ENCODE measurements at places on chromosomes 1 and 21. TPM values are rescaled to one million over a fixed set of nuclear protein-coding genes. Genes with fewer than 3 reads are reported as not detected.

GRCh38 chr1:59322394-59322793 lies 25.5 kb downstream of the FGGY start:
- H3K4me1 ChIP-seq = no peaks in the 10 kb centered on the region
- H3K4me3 ChIP-seq = no peak overlapping the region
- no peak overlapping the region for H3K27ac ChIP-seq

DNA sequence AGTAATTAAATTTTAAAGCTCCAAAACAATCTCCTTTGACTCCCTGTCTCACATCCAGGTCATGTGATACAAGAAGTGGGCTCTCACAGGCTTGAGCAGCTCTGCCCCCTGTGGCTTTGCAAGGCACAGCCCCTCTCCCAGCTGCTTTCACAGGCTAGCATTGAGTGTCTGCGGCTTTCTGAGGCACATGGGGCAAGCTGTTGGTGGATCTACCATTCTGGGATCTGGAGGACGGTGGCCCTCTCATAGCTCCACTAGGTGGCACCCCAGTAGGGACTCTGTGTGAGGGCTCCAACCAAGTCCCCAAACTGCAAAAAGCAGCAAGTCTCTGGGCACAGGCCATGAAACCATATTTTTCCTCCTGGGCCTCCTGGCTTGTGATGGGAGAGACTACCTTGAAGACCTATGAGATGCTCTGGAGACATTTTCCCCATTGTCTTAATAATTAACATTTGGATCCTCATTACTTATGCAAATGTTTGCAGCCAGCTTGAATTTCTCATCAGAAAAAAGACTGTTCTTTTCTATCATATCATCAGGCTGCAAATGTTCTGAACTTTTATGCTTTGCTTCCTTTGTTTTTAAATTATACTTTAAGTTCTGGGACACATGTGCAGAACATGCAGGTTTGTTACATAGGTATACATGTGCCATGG lies 554.1 kb upstream of the OLFM3 start:
- H3K4me3 ChIP-seq = no peak overlapping the region
- H3K4me1 ChIP-seq = no peaks in the 10 kb centered on the region
- DNase-seq = no peak
- no peaks in the 10 kb centered on the region for H3K36me3 ChIP-seq
- no peaks in the 10 kb centered on the region for H3K27me3 ChIP-seq

DNA sequence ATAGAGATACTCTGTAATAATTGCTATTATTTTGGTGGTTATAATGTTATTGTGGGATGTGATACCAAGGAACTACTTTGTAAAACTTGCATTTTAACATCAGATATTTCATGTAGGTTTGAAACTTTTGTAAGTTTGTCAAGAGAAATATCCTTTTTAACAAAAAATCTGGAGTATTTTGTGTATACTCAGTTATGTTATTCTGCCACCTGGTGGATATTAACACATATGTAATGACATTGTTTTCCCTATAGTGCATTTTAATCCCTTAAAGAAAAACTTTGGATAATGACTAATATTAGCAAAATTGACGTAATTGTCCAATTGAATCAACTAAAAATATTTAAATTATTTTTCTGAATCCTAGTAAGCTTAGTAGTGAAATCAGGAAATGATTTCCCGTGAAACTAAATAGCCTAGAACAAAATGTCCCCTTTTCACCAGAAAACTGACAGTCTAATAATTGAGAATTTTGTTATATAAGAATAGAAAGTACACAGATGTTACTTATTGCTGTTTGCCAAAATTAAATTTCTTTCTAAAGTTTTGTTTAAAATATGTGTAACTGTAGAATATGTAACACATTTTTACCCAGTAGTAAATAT lies 39.6 kb downstream of the KCTD3 start:
- H3K27me3 ChIP-seq = no peaks in the 10 kb centered on the region
- H3K4me3 ChIP-seq = no peak overlapping the region
- peaks cover 31% of the 10 kb centered on the region for H3K36me3 ChIP-seq
- DNase-seq = no peak
- no peak overlapping the region for H3K27ac ChIP-seq

- H3K4me3 ChIP-seq = no peak overlapping the region
- no peaks in the 10 kb centered on the region for H3K27me3 ChIP-seq
- H3K27ac ChIP-seq = no peak overlapping the region
- no peaks in the 10 kb centered on the region for H3K4me1 ChIP-seq
- H3K36me3 ChIP-seq = no peaks in the 10 kb centered on the region
- DNase-seq = no peak
Measured at GRCh38 chr1:210129092-210129491, 103.5 kb upstream of the SERTAD4 start.

DNA sequence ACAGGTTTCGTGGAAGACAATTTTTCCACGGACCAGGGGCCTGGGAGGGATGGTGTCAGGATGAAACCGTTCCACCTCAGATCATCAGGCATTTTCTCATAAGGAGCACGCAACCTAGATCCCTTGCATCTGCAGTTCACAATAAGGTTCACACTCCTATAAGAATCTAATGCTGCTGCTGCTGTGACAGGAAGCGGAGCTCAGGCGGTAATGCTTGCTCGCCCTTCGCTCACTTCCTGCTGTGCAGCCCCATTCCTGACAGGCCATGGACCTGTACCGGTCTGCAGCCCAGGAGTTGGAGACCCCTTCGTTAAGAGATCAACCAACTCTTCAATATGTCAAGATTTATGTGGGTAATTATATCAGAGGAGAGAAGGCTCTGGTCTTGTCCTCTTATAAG lies 3.3 kb upstream of the DHX9 start:
- no peak overlapping the region for H3K4me3 ChIP-seq
- H3K27me3 ChIP-seq = no peaks in the 10 kb centered on the region
- H3K27ac ChIP-seq = no peak overlapping the region
- peaks cover 6% of the 10 kb centered on the region for H3K4me1 ChIP-seq
- DNase-seq = no peak

- no peak overlapping the region for H3K27ac ChIP-seq
- no peak for DNase-seq
- H3K36me3 ChIP-seq = no peaks in the 10 kb centered on the region
- H3K4me1 ChIP-seq = peaks cover 5% of the 10 kb centered on the region
Measured at GRCh38 chr1:237386362-237387143, 344.6 kb downstream of the RYR2 start.

- H3K4me1 ChIP-seq = peaks cover 7% of the 10 kb centered on the region
- no peaks in the 10 kb centered on the region for H3K27me3 ChIP-seq
- H3K36me3 ChIP-seq = no peaks in the 10 kb centered on the region
- no peak for DNase-seq
Measured at GRCh38 chr21:33938381-33938780, 22.8 kb upstream of the ATP5PO start.

DNA sequence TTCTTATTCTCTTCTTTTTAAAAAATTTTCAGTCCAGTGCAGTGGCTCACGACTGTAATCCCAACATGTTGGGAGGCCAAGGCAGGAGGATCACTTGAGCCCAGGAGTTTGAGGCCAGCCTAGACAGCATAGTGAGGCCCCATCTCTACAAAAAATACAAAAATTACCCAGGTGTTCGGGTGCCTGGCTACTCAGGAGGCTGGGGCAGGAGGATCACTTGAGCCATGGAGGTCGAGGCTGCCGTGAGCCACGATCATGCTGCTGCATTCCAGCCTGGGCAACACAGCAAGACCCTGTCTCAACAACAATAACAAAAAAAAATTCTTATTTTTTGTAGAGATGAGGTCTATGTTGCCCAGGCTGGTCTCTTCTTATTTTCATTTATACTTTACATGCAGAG lies 7.9 kb downstream of the PLA2G2D start:
- no peak overlapping the region for H3K4me3 ChIP-seq
- no peaks in the 10 kb centered on the region for H3K36me3 ChIP-seq
- H3K27me3 ChIP-seq = no peaks in the 10 kb centered on the region
- DNase-seq = no peak
- H3K27ac ChIP-seq = no peak overlapping the region
- H3K4me1 ChIP-seq = no peaks in the 10 kb centered on the region

DNA sequence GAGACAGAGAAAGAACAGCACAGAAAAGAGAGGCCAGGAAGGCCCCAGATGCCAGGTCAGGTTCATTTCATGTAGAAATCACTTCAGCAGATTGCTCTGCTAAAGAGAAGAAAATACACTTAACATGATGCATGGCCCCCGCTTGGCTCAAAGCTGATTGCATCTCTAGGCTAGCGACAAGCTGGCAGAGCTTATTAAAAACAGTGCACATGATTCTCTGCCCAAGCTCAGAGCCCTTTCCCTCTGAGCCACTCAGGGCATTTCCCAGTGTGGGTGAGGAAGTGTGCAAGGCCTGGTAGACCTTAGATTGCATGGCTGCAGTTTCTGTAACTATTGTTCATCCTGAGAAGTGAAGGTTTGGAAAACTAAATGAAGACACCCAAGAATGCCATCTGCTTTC lies 3.3 kb upstream of the CAPN9 start:
- H3K4me3 ChIP-seq = no peak overlapping the region
- no peak for DNase-seq
- no peaks in the 10 kb centered on the region for H3K4me1 ChIP-seq
- H3K27ac ChIP-seq = no peak overlapping the region
- no peaks in the 10 kb centered on the region for H3K36me3 ChIP-seq

GRCh38 chr1:20426371-20426770 lies 59.6 kb downstream of the CAMK2N1 start:
- no peak overlapping the region for H3K27ac ChIP-seq
- DNase-seq = no peak
- H3K4me1 ChIP-seq = no peaks in the 10 kb centered on the region

DNA sequence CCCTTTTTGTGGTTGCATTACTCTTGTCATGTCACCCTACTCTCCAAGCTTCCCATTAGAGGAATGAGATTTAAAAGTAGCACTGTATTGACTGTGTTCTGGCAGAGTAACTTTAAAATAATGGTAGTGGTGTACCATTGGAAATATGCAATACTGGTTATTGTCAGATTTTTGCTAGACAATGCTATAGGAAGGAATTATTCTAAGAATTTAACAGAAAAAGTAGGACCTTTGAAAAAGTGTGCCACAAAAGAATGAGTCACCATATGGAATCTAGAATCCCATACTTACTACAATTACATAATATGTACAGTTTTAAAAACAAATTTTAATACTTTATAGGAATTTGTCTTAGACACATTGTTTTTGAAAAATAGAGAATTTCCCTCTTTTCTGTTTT lies 13.8 kb downstream of the MIER1 start:
- DNase-seq = no peak
- H3K27ac ChIP-seq = no peak overlapping the region
- no peak overlapping the region for H3K4me3 ChIP-seq
- H3K36me3 ChIP-seq = peaks cover 8% of the 10 kb centered on the region
- H3K4me1 ChIP-seq = peaks cover 28% of the 10 kb centered on the region

- H3K4me1 ChIP-seq = no peaks in the 10 kb centered on the region
- DNase-seq = no peak
- no peaks in the 10 kb centered on the region for H3K27me3 ChIP-seq
- no peaks in the 10 kb centered on the region for H3K36me3 ChIP-seq
- H3K27ac ChIP-seq = no peak overlapping the region
Measured at GRCh38 chr1:247908766-247909165, 11.3 kb upstream of the OR2T8 start.

DNA sequence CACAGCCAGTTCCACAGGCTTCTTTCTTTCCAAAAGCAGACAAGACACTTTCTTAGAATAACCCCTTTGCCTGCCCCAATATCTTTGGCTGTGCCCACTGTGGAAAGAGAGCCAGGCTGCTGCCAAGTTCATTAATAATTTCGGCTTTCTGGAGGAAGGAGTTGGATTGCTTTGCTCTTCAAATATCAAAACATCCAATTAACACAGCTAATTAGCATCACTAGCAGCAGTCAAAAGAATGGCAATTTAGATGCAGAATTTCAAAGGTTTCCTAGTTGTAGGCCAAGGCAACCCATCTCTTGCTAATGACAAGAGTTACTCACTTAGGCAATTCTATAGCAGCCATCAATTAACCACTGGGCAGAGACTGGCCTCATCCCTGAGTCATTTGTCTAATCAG lies 91.0 kb upstream of the SPATA6 start:
- H3K36me3 ChIP-seq = no peaks in the 10 kb centered on the region
- no peak overlapping the region for H3K4me3 ChIP-seq
- H3K27me3 ChIP-seq = no peaks in the 10 kb centered on the region
- no peaks in the 10 kb centered on the region for H3K4me1 ChIP-seq
- H3K27ac ChIP-seq = no peak overlapping the region

DNA sequence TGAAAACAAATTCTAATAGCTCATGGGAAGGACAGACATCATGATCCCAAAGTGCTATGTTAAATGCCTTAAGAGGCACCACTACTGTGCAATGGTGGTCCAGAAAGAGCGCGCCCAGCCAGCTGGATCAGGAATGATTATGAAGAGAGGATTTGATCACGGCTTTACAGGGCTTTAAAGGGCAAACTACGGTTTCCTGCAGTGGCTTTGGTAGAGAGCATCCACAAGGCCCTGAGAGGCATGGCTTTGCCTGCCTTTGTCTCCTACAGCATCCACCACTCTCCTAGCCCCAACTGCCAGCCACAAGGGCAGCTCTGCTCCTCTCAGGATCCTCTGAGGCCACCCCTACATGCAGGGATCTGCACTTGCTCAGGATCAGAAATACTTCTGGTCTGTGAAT lies 40.7 kb downstream of the ZNF281 start:
- H3K27ac ChIP-seq = no peak overlapping the region
- no peaks in the 10 kb centered on the region for H3K27me3 ChIP-seq
- no peak for DNase-seq
- peaks cover 5% of the 10 kb centered on the region for H3K4me1 ChIP-seq
- H3K4me3 ChIP-seq = no peak overlapping the region

The TNFAIP8L2 gene
- total RNA-seq = 10.3 TPM

The ANP32E gene
- 29.6 TPM for total RNA-seq

The CCNL2 gene
- total RNA-seq = 165 TPM

The PTGFR gene
- 3.0 TPM for total RNA-seq

The TCHH gene
- total RNA-seq = 0.20 TPM

The DIPK1A gene
- total RNA-seq = 4.6 TPM

Measured in upper lobe of right lung (tissue), 1 donor.